CD4-positive, alpha-beta memory T cell (primary cell): ENCODE measurements at places on chromosomes 11 and 22.
A peak's percentile ranks its signal among the peaks of the same experiment; 100 is the strongest.

DNA sequence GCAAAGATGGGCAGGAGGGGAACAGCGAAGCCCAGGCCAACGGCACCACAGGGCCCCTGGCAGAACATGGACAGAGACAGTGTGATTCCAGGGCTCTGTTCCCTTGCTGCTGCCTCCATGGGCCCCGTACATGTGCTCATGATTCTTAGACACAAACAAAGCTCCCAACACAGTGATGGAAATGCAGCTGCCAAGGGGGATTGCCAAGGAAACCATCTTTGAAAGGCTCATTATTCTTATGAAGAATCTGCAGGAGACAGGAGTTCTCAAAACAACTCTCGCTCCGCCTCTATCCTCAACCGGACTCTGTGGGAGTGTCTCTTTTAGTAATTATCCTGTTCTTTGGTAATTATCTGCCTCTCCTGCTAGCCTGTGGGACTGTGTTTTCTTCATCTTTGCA is 32.2 kb downstream of the SERPINH1 start:
- DNase-seq, result no peak
- no peaks in the 10 kb centered on the region for H3K36me3 ChIP-seq
- peaks cover 9% of the 10 kb centered on the region for H3K4me1 ChIP-seq

- no peak overlapping the region for H3K4me3 ChIP-seq
- H3K27me3 ChIP-seq, result no peaks in the 10 kb centered on the region
- no peak overlapping the region for H3K27ac ChIP-seq
- no peaks in the 10 kb centered on the region for H3K4me1 ChIP-seq
Observed at GRCh38 chr11:1298695-1299492, 10.5 kb downstream of the TOLLIP start.

GRCh38 chr22:28999510-28999909 is 62.1 kb downstream of the C22orf31 start:
- H3K36me3 ChIP-seq, result no peaks in the 10 kb centered on the region
- H3K4me3 ChIP-seq, result no peak overlapping the region
- H3K4me1 ChIP-seq, result no peaks in the 10 kb centered on the region
- no peak overlapping the region for H3K27ac ChIP-seq

DNA sequence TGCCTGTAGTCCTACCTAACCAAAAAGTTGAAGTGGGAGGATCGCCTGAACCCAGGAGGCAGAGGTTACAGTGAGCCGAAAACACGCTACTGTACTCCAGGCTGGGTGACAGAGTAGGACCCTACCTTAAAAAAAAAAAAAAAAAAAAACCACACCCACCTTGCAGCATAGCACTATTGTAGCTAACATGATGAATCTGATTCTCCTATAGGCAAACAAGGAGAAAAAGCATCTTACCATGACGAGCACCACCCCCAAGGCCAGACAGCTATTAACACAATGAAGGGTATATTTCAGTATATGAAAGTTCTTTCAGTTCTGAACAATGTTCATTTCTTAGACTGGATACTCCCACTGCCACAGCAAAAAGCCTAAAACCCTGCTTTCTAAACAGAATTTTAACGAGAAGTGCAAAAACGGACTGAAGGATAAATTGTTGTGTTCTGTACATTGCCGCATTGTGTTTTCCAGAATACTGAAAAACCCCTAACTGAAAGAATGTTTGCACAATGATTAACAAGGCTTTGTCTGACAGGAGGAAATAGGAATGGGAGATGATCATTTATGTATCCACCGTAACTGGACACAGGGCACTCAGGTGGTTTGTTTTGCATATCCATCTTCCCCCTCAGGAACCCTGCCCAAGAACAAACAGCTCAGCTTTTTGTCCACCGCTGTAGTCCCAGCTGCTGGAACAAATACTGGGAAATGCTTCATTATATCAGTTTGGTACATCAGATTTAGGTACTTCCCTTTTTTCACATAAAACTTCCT is 8.9 kb downstream of the PISD start:
- DNase-seq, result no peak
- no peak overlapping the region for H3K27ac ChIP-seq
- peaks cover 15% of the 10 kb centered on the region for H3K4me1 ChIP-seq
- H3K4me3 ChIP-seq, result no peak overlapping the region
- H3K27me3 ChIP-seq, result no peaks in the 10 kb centered on the region

GRCh38 chr22:26479792-26480610 is 3.6 kb downstream of the HPS4 start:
- peak overlapping the region; percentile 26 for H3K4me3 ChIP-seq
- no peak for DNase-seq
- H3K27ac ChIP-seq, result no peak overlapping the region
- no peaks in the 10 kb centered on the region for H3K27me3 ChIP-seq

- no peaks in the 10 kb centered on the region for H3K36me3 ChIP-seq
- no peak overlapping the region for H3K4me3 ChIP-seq
- no peak for DNase-seq
Observed at GRCh38 chr11:854601-855329, 12.1 kb downstream of the TSPAN4 start.

- no peak overlapping the region for H3K4me3 ChIP-seq
- H3K36me3 ChIP-seq, result no peaks in the 10 kb centered on the region
- H3K27me3 ChIP-seq, result no peaks in the 10 kb centered on the region
- H3K27ac ChIP-seq, result no peak overlapping the region
- H3K4me1 ChIP-seq, result no peaks in the 10 kb centered on the region
Observed at GRCh38 chr22:49301398-49302149, 526.1 kb downstream of the BRD1 start.

- no peaks in the 10 kb centered on the region for H3K36me3 ChIP-seq
- DNase-seq, result peak; percentile 39
- H3K27me3 ChIP-seq, result no peaks in the 10 kb centered on the region
- peak overlapping the region; percentile 8 for H3K4me3 ChIP-seq
Observed at GRCh38 chr11:34916843-34917770, 689 bp downstream of the PDHX start.

GRCh38 chr11:6864438-6864837 is 1.6 kb downstream of the OR10A2 start:
- no peak overlapping the region for H3K27ac ChIP-seq
- no peaks in the 10 kb centered on the region for H3K4me1 ChIP-seq
- no peaks in the 10 kb centered on the region for H3K36me3 ChIP-seq
- H3K4me3 ChIP-seq, result no peak overlapping the region

GRCh38 chr11:44524751-44525201 is 40.7 kb upstream of the CD82 start:
- no peak for DNase-seq
- H3K36me3 ChIP-seq, result no peaks in the 10 kb centered on the region
- H3K27ac ChIP-seq, result no peak overlapping the region
- H3K27me3 ChIP-seq, result no peaks in the 10 kb centered on the region

GRCh38 chr11:68552542-68552941 is 92.0 kb downstream of the PPP6R3 start:
- H3K4me1 ChIP-seq, result peaks cover 36% of the 10 kb centered on the region
- no peak overlapping the region for H3K27ac ChIP-seq
- H3K27me3 ChIP-seq, result no peaks in the 10 kb centered on the region

DNA sequence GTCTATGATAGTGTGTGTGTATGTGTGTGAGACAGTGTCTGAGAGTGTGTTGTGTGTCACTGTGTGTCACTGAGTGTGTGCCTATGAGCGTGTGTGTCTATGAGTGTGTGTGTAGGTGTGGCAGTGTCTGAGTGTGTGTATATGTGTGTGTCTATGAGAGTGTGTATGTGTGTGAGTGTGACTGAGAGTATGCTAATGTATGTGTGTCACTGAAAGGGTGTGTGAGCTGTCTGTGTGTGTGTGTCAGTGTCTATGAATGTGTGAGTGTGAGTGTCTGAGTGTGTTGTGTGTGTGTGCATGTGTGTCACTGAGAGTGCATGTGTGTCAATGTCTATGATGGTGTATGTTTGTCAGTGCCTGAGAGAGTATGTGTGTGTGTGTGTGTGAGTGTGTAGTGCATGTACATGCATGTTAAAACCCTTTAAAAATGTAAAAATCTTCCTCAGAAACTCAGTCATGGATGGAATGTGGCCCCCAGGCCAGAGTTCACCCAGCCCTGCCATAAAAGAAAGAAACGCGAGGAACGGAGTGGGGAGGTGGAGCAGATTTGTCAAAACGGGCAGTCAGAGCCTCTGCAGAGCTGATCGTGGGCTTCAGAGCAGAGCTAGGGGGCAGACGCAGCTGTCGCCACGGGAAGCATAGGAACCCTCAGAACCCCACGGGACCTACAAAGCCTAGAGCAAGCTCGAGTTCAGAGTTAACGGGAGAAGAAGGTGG is 218.8 kb downstream of the CTTN start:
- DNase-seq, result no peak
- H3K4me1 ChIP-seq, result no peaks in the 10 kb centered on the region
- H3K36me3 ChIP-seq, result no peaks in the 10 kb centered on the region
- H3K27me3 ChIP-seq, result no peaks in the 10 kb centered on the region

DNA sequence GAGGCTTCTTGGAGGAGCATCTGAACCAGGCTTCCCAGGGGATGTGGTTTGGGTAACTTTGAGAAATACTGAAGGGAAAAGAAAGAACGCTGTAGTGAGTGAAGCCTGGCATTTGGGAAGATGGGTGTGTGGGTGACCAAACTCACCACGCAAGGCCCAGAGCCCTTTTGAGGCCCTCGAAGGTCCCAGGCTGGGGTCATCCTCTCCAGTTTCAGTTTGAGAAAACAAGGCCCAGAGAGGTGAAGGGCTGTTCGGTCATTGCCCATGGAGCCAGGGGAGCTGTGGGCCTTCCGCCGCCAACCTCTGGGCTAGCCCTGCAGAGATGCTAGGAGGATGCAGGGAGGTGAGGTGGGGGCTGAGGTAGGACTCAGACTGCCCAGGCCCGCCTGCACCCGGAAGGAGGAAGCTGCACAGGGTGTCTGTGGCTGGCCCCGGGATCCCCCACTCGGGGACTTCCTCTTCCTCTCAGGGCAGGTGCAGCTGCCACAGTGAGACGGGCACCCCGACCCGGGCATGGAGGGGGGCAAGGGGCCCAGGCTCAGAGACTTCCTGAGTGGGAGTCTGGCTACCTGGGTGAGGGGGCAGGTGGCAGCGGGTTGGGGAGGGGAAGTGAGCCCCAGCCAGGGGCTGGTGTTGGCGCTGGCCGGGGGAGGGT is at the start of gene CCDC88B:
Gene CCDC88B (plus strand): TSS at position 451 of the 655 bp plus-strand sequence. CDS start 63 bp downstream, at position 514.
- H3K4me3 ChIP-seq, result peak within 1 kb of the TSS; percentile 57
- peak; percentile 89 for DNase-seq
- H3K4me1 ChIP-seq, result peaks cover 44% of the 10 kb centered on the region
- peak within 1 kb of the TSS; percentile 81 for H3K27ac ChIP-seq

- DNase-seq, result no peak
- no peaks in the 10 kb centered on the region for H3K36me3 ChIP-seq
- H3K27ac ChIP-seq, result no peak overlapping the region
- H3K4me3 ChIP-seq, result no peak overlapping the region
- H3K27me3 ChIP-seq, result no peaks in the 10 kb centered on the region
Observed at GRCh38 chr11:14687456-14687855, 43.9 kb downstream of the PDE3B start.
